ENCODE measurements at places on chromosomes 2 and 18.

DNA sequence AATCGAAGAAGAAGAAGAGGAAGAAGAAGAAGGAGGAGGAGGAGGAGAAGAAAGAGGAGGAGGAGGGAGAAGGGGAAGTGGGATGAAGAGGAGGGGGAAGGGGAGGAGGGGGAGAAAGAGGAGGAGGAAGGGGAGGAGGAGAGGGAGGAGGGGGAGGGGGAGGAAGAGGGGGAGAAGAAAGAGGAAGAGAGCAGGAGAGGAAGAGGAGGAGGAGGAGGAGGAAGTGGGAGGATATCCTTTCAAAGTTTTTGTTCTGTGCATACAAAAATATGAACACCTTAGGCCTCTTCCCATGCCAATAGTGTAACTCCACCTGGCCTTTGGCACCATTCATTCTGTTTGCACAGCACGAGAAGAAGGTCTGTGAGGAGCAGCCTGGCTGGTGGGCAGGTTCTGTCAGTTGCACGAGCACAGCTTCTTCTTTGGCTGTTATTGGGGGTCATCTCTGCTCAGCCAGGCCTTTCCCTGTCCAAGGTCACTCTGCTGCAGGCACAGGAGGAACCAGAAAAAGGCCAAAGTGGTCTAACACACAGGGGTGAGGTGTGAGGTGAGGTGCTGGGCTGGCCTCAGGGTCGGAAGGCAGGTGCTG lies 25.8 kb upstream of the PLB1 start:
- DNase-seq: no peak

- DNase-seq: no peak
Observed at GRCh38 chr2:69084492-69084891, 71.5 kb downstream of the ANTXR1 start.

DNA sequence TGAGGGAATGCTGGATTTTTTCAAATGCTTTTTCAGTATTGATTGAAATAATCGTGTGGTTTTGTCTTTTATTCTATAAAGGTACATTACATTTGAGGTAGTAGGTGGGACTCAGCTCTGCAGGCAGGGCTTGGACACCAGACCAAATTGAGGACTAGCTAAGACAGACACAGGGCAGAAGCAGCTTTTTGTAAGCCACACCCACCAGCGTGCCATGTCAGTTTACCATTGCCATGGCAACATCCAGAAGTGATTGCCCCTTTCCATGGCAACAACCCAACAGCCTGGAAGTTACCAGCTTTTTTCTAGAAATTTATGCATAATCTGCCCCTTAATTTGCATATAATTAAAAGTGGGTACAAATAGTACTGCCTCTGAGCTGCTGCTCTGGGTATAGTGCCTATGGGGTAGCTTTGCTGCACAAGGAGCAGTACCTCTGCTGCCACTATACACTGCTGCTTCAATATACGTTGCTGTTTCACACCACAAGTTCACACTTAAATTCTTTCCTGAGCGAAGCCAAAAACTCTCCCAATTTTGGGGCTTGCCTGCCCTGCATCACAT lies 23.6 kb upstream of the VWA3B start:
- DNase-seq: no peak

GRCh38 chr2:159131914-159132281 lies 154.6 kb downstream of the WDSUB1 start:
- no peak for DNase-seq

DNA sequence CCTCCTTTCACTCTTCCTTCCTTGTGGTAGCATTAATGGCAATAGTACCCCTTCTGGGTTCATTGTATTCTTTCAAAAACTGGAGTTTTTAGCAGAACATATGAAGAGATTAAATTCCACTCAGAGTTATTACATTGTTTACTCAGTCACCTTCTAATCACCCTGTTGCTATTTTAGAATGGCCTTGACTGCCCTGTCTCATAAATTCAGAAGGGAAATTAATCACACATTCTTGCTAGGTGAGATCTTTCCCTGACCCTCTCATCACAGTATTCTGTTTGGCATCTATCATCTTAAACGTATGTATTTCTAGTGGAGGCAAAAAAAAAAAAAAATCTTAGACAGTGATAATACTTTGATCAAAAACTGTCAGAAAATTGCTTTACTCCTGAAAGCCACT lies 760.4 kb downstream of the ADCYAP1 start:
- DNase-seq: no peak

DNA sequence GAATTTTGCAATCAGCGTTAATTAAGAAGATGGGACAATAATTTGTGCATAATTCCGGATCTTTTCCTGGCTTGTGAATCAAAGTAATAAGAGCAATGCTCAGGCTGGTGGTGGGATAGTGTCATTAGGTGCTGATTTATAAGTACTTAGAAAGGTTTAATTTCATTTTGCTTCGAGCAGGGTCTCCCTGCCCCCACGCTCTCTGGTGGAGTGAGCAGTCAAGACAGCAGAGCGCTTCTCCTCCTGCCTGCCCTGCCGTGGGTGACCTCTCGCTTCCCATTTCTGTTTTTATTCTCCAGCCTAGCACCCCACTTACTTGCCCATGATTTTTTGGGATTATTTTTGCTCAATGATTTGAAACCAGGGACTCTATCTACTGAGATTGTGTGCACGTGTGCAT lies 7.1 kb downstream of the ASB18 start:
- DNase-seq: no peak

DNA sequence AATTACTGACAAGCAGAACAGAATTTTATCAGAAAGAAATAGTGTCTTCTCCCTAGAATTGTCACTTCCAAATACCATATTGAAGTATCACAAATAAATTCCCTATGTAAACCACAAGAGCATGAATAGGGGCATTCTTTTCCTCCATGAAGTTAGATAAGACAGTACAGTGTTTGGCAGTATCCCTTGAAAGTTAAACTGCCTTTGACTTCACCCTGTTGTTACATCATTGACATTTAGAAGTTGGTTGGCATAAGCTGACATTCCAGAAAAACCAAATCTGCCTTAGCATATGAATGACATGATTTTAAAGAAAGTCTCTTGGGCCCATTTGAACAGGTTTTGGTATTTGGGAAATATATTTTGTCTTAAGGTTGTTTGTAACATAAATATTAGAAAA lies 50.2 kb upstream of the OSR1 start:
- no peak for DNase-seq

- DNase-seq: no peak
Observed at GRCh38 chr2:129849559-129850160, 129.8 kb upstream of the RAB6C start.

Measured in effector memory CD4-positive, alpha-beta T cell (primary cell).